ENCODE measurements at places on chromosomes 4 and X.

GRCh38 chrX:45621376-45622041 lies 420.8 kb upstream of the DIPK2B start:
- no peak for DNase-seq

GRCh38 chrX:23559975-23560374 lies 107.3 kb upstream of the PRDX4 start:
- no peak for DNase-seq

- no peak for DNase-seq
These were observed 75.5 kb upstream of the CLNK start for GRCh38 chr4:10760086-10760485.

DNA sequence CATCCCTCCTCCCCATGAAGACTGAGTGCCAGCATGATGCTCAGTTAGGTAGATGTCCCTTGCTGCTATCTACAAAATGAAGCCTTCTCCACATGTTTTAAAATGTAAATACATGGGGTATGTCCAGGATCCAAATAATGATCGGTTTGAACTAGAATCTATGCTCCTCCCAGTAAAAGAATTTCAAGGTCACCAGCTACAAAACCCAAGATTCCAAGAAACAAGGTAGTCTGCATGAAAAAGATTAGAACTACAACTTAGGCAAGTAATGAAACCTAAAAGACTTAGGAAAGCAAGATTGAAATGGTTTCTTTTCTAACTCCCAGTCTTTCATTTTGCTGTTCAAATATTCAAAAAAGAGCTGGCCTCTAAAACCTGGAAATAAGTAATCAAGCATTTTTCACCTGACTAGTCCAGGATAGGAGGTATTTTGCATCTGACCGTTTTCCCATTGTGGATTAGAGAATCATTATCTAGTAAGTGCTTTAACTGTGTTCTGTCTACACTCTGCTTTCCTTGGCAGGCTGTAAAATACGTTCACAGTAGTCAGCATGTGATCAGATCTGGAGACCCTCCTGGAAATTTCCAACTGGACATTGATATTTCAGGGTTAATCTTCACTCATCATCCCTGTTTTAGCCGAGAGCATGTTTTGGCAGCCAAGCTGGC lies 57.4 kb downstream of the CC2D2A start:
- no peak for DNase-seq

Data from CD4-positive, alpha-beta T cell treated with Interleukin-10 for 1 hour (primary cell).